Neural crest cell (in vitro differentiated cells): ENCODE measurements at places on chromosomes 5 and 9.

GRCh38 chr5:39955156-39955555 lies 530.4 kb upstream of the DAB2 start:
- DNase-seq, result no peak

- no peak for DNase-seq
These were observed 48.2 kb downstream of the CDK5RAP2 start for GRCh38 chr9:120531683-120532300.

DNA sequence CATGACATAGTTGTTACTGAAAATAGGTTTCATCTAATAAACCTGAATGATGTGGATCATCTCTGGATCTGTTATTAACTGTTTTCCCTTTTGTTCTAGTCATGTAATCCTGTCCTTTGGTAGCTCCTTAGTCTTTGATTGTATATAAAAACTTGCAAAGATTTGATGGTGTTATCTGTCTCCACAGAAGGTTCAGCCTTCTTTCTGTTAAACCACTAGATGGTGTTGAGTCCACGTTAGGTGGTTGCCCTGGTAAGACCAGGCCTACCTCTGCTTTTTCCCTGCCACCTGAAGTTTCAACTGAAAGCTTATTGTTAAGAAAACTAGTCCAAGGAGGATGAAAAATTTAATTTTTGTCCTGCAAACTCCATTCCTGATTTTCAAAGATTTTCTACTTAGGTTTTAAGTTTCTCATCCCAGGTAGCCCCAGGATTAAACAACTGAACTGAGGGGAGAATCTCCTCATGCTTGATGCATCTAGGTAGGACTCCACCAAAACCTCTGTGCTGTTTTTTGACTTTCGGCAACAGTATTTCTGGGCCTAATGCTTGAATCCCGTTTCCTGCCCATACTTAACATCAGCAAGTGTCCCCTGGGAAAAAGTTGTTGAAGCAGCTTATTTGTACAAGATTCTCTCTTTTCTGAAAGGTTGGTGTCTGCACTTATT lies 68.5 kb downstream of the RICTOR start:
- no peak for DNase-seq

DNA sequence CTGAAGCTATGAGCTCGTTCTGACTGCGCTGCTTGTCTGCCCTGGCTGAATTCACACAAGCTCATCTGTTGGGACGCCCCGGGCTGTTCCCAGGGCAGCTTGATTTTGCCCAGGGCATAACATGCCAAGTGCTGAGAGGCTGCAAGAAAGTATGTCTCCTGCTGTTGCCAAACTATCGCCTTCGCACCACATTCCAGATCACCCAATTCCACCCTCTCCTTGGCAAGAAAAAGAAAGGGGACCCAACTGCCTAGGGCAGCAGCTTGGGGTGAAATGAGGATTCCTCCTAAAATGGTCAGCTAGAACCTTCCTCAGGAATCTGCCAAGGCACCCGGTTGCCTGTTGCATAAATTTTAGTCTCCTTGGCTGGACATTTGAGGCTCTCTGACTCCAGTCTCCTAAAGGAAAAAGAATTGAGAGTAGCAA lies 21.2 kb downstream of the COL15A1 start:
- no peak for DNase-seq

GRCh38 chr9:33375841-33376321 lies 26.5 kb downstream of the AQP7 start:
- DNase-seq, result no peak

GRCh38 chr9:128163027-128163515 lies 3.0 kb downstream of the BBLN start:
- DNase-seq, result no peak

DNA sequence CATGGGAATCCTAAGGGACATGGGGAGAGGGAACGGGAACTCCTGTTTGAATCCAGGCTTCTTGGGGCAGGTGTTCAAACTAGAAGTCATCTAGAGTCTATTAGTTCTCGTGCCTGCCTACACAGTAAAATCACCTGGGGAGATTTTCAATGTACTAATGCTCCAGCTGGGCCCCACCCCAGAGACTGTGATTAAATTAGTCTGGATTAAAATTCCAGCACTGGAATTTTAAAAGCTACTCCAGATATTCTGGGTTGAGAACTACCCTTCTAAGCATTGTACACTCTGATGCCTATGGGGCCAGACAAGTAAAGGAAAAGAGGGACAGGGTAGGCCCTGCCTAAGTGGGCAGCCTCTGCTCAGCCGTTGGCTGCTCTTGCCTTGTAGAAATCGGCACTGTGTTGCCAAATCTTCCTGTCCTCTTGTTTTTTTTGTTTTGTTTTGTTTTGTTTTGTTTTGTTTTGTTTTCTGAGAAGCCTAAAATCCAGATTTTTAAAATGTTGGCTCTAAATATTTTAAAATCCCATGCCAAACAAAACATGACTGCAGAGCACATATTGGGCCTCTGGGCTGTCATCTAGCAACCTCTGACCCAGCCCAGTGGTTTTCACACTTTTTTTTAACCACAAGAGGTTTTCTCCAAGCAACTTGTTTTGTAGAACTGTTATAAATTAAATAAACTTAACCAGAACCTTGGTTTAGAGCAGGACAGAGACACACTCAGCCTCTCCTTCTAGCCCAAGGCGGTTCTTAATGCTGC lies 29.0 kb downstream of the ADRB2 start:
- DNase-seq, result no peak

- DNase-seq, result no peak
These were observed 212.5 kb downstream of the MAST4 start for GRCh38 chr5:66808663-66809062.

GRCh38 chr9:99307851-99308250 lies 85.8 kb downstream of the SEC61B start:
- no peak for DNase-seq

- no peak for DNase-seq
These were observed 287.7 kb upstream of the DAP start for GRCh38 chr5:11048760-11049159.

GRCh38 chr5:2747363-2748162 lies 3.9 kb downstream of the IRX2 start:
- no peak for DNase-seq

- DNase-seq, result no peak
These were observed 77.5 kb downstream of the RXRA start for GRCh38 chr9:134403682-134404301.

DNA sequence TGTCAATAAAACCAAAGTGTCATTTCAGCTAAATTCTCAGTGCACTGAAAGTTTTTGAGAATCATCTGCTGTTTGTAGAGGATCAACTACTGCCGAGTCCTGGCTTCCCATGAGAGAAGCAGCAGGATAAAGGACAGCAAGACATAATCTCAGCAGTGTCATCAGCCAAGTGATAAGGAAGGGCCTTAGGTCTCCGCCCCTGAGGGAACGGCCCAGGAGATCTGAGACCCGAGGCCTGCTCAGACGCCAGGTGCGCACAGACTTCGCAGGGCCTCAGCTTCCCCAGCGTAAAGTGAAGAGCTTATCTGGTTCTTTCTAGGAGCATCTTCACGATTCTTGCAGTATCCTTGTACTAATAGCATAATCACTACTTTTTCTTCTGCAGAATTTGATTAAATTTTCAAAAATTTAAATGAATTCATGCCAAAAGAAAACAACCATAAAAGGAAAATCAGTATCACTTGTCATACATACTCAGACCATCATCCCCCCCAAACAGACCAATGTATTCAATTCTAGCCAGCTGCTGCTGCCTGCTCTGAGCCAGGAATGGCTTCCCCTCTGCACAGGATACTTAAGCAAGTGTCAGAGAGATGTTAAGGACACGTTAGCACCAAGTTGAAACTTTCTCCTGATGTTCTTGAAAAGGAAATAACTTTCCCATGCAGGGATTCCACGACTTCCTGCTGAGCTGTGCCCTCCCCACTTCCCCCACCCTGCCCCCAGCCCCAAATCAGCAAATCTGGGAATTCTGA lies 2.2 kb downstream of the GFPT2 start:
- no peak for DNase-seq

- DNase-seq, result no peak
These were observed 16.3 kb downstream of the PAM start for GRCh38 chr5:102771435-102771834.

DNA sequence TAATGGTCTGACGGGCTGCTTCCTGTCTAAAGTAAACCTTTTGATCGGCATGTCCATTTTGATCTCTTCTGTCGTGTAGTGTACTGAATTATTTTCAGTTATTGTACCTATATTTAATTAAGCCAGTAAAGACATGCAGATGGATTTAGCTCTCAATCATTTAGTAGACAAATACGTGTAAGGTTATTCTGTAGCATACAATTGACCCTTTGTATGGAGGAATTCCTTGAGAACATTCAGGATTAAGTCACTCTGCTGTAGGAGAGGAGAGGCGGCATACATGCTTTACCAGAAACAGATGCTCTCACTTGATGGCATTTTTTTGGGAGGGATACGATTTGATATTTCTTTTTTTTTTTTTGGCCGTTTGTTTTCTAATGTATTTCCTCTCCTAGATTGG lies 141.0 kb downstream of the PBX3 start:
- DNase-seq, result no peak

GRCh38 chr5:74201334-74202081 lies 439.0 kb downstream of the ENC1 start:
- DNase-seq, result no peak

DNA sequence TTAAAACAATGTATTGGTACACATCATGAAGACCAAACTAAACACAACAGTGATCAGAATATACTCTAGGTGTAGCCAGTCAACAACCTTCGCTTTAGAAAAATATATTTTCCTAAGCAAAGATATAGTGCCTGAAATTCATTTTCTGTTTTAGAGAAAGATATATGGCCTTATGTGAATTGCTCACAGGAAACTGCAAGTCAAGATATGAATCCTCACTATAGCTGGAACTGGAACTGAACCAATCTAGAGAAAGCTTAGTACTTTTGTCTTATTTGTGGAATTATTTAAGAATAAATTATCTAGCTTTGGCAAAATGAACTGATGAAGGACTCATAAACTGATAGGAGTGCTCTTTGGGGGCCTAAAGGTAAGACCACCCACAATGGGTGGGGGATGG lies 27.3 kb downstream of the GZMK start:
- no peak for DNase-seq

- no peak for DNase-seq
These were observed 316.5 kb downstream of the DIRAS2 start for GRCh38 chr9:90325913-90326653.

- no peak for DNase-seq
These were observed 65.1 kb upstream of the C5orf46 start for GRCh38 chr5:147971472-147971871.

- DNase-seq, result no peak
These were observed 82.7 kb downstream of the NR6A1 start for GRCh38 chr9:124688238-124688904.

DNA sequence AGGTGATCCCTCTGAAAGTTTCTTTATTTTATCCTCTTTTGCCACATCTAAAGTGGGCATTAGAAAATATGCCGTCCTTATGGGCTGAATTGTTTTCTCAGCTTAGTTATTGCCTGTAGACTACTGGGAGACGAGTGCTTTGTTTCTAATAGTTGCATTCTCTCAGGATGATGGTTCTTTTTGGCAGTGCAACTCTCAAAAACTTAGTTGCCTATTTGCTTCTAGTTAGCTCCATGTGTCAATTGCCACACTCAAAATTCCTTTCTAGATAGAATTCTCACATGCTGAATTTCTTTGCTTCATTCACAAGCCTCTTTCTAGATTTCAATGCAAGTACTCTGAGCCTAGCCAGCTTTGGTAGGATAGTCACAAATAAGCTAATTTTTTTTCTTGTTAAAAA lies 155.5 kb downstream of the FGF10 start:
- DNase-seq, result no peak

- DNase-seq, result no peak
These were observed 255.2 kb upstream of the CD180 start for GRCh38 chr5:67451640-67452279.

DNA sequence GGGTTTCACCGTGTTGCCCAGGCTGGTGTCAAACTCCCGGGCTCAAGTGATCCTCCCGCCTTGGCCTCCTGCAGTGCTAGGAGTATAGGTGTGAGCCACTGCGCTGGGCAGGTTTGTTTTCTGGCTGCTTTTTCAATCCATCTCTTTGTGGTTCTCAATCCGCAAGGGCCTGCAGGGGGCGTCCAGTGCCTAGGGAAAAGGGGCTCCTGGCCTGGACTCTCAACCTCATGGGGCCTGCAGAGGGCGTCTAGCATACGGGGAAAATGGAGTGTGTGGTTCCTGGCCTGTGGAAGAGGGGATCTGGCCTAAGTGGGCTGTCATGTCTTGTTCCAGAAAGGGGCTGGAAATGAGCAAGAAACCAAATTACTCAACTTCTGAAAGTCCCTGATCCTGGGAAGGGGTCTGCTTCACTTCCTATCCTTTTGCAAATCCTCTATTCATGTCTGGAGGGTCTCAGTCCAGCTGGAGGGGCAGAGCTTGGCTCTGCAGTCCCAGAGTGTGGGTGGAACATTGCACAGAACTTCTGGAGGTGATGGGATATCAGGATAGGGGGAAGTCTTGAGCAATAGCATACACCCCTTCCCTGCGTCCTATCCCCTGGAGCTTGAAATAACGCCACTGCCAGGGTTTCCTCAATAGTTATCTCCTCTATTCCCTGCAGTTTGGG lies 12.7 kb upstream of the CCL27 start:
- peak; percentile 80 for DNase-seq

- no peak for DNase-seq
These were observed 57.4 kb upstream of the ANGPTL2 start for GRCh38 chr9:127179633-127180441.

DNA sequence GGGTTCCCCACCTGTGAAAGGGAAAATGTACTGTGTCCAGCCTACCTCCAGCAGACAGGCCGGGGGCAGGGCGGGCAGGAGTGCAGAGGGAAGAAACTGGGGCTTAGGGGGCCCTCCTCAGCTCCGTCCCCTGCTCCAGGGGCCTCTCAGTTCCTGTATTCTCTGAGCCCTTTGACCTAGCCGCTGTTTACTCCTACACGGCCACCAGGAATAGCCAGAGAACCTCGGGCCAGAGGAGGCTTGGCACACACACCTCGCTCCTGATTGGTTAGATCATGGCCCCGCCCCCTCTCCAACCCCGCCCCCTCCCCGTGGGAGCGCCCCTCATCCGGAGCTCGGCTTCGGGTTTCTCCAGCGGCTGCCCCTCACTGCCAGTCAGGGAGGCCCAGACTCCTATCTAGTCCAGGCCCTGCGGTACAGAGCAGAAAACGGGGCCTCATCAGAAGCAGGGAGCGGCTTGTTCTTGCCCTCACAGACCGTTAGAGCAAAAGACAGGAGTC lies 2.2 kb downstream of the ST6GALNAC6 start:
- DNase-seq, result peak; percentile 66

DNA sequence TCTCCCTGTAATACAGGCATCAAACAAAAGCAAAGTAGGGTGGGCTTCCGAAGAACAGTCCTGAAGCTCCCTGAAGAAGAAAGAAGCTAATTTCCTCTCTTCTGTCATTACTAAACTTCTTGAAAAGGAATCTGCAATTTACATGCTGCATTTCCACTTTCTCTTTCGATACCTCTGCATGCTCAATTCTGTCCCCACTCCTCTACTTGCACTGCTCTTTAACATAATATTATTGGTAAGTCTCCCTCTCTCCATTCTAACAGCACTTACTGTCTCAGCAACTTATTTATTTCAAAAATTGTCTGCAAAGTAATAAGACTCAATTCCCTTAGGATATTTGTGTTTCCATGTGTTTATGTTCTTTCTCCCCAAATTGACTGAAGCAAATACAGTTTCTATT lies 3.9 kb upstream of the PLPP1 start:
- no peak for DNase-seq
